ENCODE measurements at places on chromosomes 4 and X.

- no peak for DNase-seq
Observed at GRCh38 chr4:30716158-30716557, 4.0 kb upstream of the PCDH7 start.

DNA sequence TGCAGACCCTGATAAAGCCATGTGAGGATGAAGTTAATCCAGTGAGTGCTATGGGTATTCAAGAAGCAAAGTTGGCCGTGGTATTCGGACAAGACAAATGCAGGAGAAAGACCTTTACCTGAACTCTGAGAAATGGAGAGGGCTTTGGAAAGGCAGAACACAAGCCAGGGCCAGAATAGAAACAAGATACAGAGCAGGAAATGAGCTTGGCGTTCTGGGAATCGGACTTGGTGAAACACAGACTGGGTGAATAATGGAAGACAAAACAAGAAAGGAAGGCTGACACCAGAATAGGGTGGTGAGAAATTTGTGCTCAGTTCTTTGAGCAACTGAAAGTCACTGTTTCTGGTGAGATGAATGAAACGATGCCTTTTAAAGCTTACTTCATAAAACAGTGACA, 83.3 kb downstream of the VEGFC start:
- no peak for DNase-seq

GRCh38 chr4:87213421-87214075, 6.9 kb downstream of the KLHL8 start:
- DNase-seq = no peak

DNA sequence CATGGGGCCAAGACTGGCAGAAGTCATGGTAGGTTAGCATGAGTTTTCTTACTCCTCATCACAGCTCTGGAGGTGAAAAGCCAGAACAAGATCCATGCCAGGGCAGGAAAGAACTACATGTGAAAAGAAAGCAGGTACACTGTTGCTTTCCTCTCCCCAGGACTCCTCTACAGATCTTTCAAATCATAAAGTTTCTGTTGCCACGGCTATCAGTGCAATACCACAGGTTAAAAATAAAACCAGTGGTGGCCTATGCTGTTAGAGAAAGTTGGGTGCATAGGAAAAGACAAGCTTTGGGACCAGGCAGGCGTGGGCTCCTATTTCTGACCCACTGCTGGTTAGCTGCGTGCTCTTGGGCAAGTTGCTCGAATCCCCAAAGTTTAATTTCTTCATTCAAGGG, 81.4 kb downstream of the SH3RF1 start:
- no peak for DNase-seq

DNA sequence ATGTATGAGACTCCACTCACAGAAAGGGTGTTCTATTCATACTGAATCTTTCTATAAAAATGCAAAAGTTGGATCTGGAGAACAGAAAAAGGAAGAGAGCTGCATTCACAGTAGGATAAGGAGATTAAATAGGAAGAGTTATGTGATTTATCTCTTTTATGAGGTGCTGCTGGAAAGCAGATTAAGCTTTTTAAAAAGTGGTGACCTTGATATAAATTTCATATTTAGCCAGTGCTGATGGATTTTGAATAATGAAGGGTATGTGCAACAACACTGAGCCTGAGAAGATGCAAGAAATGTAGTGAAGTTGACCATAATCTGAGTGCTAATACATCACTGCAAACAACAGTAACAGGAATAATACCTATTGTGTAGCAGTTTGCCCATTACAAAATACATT, 795.6 kb downstream of the IL1RAPL1 start:
- no peak for DNase-seq

DNA sequence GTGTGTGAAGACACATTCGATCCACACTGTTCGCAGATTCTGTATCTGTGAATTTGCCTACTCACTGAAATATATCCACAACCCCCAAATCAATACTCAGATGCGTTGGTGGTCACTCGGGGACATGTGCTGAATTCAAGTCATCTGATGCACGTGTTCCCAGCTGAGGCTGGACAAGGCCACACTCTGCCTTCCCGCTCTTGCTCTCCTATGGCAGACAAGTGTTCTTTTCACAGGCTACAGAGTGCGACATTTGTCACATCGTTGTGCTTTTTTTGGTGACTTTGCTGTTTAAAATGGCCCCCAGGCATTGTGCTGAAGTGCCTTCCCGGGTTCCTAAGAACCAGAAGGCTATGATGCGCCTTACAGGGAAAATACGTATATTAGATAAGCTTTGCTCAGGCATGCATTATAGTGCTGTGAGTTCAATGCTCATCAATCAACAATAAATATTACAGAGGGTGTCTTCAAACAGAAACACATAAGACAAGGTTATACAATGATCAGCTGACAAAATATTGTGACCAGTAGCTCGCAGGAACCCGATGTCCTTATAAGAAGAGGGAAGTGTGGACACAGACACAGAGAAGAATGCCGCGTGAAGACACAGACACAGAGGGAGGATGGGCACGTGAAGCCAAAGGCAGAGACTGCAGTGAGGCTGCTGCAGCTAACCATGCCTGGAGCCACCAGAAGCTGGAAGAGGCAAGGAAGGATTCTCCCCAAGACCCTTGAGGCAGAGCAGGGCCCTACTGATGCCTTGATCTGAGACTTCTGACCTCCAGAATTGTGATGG, 42.0 kb downstream of the IRF2 start:
- DNase-seq = no peak

GRCh38 chr4:110815950-110816349, 193.1 kb upstream of the PITX2 start:
- DNase-seq = no peak

GRCh38 chrX:39688576-39689375, 409.0 kb downstream of the BCOR start:
- DNase-seq = no peak

DNA sequence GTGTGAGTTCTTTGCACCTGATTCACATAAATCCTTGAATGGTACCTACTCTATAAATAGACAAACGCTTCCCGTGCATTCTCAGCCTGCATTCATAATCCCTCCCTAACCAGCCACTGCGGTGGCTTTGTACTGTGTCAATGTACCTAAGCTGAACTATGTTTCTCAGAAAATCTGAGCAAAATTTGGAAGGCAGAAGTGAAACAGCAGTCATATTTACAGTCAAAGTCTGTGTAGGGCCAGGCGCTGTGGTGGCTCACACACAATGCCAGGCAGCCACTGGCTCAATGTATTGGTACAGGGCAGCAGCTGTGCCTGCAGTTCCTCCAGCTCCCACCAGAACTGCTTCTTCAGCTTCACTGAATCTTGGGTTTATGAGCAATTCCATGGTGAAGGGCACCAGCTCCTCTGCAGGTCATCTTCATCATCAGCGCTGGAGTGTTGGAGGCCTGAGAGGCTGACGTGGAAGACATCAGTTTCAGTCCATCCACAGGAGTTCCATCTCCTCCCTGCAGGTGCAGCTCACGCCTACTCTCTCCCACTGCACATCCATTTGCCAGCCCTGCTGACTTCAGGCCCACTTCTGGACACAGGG, 32.3 kb upstream of the IRF2 start:
- no peak for DNase-seq

- no peak for DNase-seq
Observed at GRCh38 chr4:163806653-163807052, 312.2 kb downstream of the TMA16 start.

DNA sequence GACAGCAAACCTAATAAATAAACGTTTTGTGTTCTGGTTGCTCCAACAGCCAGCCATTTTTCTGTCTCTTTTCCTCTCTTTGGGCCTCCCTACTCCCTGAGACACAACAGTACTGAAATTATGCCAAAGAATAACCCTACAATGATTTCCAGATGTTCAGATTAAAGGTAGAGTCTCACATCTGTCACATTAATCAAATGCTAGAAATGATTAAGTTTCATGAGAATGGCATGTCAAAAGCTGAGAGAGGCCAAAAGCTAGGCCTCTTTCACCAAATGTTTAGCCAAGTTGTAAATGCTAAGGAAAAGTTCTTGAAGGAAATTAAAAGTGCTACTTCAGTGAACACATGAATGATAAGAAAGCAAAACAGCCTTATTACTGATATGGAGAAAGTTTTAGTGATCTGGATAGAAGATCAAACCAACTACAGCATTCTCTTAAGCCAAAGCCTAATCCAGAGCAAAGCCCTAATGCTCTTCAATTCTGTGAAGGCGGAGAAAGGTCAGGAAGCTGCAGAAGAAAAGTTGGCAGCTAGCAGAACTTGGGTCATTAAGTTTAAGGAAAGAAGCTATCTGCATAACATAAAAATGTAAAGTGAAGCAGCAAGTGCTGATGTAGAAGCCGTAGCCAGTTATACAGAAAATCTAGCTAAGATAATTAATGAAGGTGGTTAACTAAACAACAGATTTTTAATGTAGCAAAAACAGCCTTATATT, 182.1 kb upstream of the NUDT6 start:
- DNase-seq = no peak

DNA sequence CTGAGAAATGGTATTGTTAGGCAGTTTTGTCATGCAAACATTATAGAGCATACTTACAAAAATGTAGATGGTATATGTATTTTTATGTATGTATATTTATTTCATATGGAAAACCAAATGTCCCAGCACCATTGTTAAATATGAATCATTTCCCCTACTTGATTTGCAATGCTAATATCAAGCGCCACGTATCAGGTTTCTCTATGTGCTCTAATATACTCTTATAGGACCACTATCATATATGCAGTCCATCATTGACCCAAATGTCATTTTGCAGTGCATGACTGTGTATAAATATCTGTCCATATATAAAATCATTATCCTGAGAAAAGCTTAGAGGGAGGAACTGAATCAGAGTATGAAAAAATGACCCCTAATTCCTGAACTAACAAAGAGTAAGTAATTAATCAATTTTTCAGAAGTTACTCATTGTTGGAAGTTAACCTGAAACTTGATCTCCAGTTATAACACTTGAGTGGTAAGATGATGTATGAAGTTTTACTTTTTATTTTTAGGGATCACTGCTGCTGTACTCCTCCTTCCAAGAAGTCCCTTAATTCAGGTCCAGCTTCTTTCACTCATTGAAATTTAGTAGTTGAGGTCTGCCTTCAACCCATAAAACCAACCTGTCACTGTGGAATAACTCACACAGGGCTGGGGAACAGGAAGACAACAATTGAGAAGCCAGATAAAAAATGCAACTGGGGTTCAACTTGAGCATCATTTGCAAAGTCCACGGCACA, 134.8 kb upstream of the LDB2 start:
- DNase-seq = no peak

DNA sequence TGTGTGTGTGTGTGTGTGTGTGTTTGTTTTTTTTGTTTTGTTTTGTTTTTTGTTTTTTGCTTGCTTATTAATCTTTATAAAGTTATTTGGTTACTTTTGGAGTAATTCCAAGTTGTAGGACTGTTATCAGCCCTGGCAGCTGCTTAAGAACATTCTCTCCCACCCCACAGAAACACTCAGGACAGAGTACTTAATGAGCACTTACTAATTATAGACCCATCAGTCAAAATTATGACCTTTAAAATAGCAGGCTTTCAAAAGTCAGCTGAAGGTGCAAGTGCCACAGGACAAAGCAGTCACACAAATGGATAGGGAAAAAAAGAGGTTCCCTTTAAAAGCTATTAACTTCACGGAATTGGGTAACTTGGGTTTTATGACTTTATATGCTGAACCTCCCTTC, 69.0 kb downstream of the BEND2 start:
- no peak for DNase-seq

- DNase-seq = no peak
Observed at GRCh38 chr4:156901871-156902270, 69.7 kb downstream of the PDGFC start.

- DNase-seq = no peak
Observed at GRCh38 chr4:176874721-176875445, 82.2 kb upstream of the VEGFC start.

DNA sequence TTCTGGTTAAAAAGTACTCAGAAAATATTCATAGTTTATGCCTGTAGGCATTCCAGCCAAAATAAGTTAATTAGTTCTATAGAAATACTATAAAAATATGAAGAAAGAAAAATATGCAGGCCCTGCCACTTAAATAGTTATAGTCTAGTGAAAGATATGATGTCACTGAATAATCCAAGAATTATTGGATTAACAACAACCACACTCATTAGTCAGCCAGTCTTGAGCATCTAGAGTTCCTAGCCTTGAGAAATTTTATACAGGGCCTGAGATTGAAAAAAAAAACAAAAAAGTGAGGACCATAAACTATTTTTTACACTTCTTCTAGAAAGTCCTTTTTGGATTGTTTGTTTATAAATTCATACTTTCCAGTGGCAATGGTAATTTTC, 823.0 kb downstream of the FAT4 start:
- DNase-seq = no peak

GRCh38 chrX:149518236-149518635, 13.1 kb upstream of the IDS start:
- no peak for DNase-seq

GRCh38 chr4:79450053-79450452, 42.0 kb upstream of the GK2 start:
- DNase-seq = no peak

- DNase-seq = no peak
Observed at GRCh38 chrX:117610806-117611205, 505.8 kb downstream of the KLHL13 start.

GRCh38 chrX:22340022-22340616, 67.4 kb downstream of the CBLL2 start:
- DNase-seq = no peak

DNA sequence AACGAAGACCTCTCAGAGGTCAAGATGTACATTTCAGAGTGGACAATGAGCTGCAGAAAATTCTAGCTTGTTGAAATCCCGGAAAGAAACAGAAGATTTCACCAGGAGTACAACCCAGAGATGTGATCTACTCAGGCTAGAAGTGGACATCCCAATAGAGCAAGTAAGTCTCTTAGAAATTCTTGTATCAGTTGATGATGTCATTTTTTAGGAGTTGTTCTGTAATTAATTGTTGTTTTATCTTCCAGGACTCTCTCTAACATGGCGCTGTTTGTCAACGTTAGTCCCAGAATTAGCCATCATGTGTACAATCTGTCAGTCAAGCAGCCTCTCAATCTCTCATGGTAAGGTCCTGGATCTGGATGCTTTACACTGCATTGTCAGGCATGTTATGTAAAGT, 174.4 kb downstream of the GRIA3 start:
- no peak for DNase-seq

- DNase-seq = no peak
Observed at GRCh38 chrX:134673123-134673522, 14.9 kb upstream of the PLAC1 start.

GRCh38 chrX:105150557-105150956, 69.9 kb downstream of the TEX13A start:
- DNase-seq = no peak

DNA sequence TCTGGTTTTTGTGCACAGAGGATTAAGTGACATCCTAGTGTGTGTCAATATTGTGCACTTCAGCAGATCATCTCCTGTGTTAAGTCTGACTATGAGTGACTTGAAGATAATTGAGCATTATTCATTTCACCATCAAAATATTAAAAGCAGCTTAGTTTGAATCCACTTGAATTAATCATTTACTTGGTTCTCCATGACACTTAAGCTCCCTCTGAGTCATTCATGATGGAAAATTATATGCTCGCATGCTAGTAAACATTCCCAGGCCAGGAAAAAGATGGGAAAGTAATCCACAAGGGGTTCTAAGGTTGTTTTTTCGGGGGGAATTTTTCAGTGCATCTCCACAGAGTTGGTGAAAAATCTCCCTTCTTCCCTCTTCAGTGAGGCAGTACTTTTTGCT, 97.2 kb upstream of the EOLA2 start:
- DNase-seq = no peak
